ENCODE measurements at places on chromosomes 7 and 10.

DNA sequence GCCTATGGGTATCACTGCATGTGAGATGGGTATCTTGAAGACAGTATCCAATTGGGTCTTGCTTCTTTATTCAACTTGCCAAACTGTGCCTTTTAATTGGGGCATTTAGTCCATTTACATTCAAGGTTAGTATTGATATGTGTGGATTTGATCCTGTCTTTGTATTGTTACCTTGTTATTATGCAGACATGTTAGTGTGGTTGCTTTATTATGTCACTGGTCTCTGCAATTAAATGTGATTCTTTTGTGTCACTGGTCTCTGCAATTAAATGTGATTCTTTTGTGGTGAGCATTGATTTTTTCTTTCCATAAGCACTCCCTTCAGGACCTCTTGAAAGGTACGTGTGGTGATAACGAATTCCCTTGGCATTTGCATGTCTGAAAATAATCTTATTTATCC lies 357.8 kb upstream of the STEAP1 start:
- DNase-seq, result no peak

GRCh38 chr7:1512781-1513656 lies 8.8 kb upstream of the INTS1 start:
- no peak for DNase-seq

GRCh38 chr7:107372298-107372697 lies 97.6 kb upstream of the GPR22 start:
- no peak for DNase-seq

DNA sequence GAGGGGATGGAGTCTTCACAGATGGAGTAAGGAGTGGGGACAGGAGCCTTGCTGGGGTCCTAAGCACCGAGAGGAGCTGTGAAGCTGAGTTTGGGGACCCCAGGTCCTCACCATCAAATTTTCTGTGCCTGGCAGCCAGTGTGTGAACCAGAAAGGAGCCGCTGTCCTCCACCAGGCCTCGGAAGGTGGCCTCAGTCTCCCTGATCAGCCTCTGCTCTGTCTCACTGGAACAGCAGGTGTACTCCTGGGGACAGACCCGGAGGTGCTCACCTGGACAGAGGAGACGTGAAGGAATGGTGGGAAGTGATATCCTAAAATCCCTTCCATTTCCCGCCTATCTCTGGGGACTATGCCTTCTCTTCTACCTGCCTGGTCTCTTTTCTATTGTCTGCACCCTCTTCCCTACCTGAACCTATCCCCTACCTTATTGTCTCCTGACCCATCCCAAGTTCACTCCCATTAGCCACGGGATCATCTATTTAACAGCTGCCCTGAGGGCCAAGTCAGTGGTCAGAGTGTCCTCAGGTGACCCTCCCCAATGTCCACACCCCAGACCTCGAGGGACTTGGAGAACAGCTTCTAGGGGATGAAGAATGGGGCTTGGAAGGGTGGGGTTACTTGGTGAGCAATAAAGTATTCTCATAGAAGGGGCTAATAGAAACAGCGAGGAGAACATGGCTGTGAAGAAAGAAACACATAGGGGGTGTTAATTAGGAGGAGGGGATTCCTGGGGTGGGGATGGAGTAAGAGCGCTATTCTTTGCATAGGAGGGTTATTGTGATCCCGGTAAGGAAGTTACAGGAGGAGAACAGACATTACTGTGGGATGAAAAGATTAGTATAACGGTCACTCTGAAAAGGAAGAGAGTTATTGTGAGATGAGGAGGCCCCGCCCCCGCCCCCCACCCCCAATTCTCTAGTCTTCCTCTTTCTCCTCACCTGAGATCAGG lies 811 bp downstream of the GPC2 start:
- no peak for DNase-seq

GRCh38 chr7:16913643-16914042 lies 31.9 kb upstream of the AGR3 start:
- no peak for DNase-seq

DNA sequence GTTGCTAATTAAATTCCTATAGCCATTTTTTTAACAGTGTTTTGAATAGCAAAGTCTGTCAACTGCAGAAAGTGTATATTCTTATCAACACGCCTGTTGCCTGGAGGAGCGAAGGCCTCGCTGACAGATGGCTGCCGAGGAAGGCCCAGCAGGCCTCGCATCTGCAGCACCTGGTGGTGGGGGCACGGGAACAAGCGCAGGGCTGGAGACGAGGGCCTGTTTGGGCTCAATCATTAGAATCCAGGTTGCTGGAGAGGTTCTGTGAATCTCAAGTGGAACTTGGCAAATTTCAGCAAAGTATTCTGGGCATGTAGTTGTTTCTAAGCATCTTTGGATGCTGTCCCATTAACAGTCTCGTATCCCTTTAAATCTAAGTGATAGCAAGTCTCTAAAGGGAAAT lies 66.1 kb upstream of the FAM204A start:
- DNase-seq, result no peak

- no peak for DNase-seq
Observed at GRCh38 chr10:847868-848267, 83.6 kb downstream of the LARP4B start.

GRCh38 chr7:127546313-127546712 lies 39.1 kb downstream of the GCC1 start:
- DNase-seq, result no peak

GRCh38 chr10:37856881-37857286 lies 526 bp downstream of the ZNF248 start:
- no peak for DNase-seq

DNA sequence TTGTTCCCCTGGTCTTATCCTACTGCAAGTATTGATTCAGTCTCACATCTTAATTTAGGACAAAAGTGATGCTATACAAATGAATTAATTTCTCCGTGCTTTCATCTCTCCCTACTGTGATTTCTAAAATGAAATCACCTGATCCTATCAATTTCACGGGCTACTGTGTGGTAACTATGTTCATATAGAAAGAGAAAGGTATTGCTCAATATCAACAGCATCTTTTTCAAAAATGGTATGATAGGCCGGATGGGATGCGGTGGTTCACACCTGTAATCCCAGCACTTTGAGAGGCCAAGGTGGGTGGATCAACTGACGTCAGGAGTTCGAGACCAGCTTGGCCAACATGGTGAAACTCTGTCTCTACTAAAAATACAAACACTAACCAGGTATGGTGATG lies 71.2 kb downstream of the PIK3CG start:
- DNase-seq, result no peak

GRCh38 chr7:75889223-75889825 lies 10.5 kb downstream of the RHBDD2 start:
- DNase-seq, result no peak

Measured in activated CD8-positive, alpha-beta memory T cell treated with anti-CD3 and anti-CD28 coated beads for 1 hour (primary cell).